ENCODE measurements at places on chromosomes 3 and 15.

DNA sequence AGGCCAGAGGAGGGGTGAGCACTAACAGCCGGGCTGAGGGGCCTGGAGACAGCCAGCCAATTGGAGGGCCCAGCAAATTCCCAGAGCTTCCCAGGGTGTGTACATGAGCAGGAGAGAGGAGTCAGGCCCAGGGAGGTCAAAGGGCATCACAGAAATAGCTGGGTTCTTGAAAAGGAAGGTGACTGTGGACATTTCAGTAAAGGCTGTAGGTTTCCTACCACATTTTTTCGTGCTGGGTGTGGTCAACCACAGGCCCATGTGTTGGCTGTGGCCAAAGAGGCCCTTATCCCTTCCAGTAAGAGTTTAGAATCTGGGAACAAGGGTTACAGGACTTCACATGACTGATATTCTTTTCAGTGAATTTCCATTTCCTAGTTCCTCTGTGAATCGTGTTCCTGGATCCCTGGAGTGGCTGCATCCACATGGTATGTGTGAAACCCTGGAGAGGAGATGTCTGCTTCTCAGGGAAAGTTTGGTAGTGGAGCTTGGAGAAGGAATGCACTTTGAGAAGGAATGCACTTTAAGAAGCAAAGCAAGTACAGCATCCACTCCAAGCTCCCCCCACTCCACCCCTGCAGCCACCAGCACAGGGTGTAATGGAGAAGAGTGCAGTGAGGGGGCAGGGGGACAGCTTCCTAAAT is 73.2 kb upstream of the HEG1 start:
- peak; percentile 74 for DNase-seq

DNA sequence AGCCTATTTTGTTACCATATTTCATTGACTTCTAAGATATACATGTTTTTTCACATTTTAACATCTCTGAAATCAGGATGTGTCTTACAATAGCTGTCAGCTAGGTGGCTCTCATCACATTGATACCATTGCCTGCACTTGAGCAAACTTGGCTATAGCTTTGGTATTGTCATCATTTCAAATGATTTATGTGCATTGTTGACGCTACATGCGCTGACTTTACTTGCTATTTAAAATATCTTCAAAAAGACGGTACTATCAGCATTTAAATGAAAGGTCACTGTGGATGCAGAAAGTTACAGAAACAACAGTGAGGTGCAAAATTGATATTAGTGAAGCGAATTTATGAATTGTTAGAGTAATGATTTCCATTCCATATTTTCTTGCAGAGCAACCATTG is 54.0 kb upstream of the ABHD2 start:
- no peak for DNase-seq

DNA sequence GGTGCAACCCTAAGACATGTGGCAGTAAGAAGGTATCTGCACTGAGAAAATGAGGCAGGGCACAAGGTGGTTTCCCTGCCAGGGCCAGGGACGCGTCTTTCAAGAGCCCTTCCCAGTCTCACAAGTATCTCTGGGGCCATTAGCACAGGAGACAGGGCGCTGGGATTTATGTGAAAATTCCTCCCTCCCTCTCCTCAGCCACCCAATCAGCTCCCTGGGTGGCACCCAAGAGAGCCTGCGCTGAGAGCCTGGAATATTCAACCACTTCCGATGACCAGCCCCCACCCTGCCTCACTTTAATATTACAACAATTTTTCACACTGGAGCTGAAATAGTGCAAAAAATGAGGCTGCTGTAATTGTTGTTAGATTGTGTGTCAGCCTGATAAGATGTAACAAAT is 26.1 kb downstream of the SEC61A1 start:
- no peak for DNase-seq

DNA sequence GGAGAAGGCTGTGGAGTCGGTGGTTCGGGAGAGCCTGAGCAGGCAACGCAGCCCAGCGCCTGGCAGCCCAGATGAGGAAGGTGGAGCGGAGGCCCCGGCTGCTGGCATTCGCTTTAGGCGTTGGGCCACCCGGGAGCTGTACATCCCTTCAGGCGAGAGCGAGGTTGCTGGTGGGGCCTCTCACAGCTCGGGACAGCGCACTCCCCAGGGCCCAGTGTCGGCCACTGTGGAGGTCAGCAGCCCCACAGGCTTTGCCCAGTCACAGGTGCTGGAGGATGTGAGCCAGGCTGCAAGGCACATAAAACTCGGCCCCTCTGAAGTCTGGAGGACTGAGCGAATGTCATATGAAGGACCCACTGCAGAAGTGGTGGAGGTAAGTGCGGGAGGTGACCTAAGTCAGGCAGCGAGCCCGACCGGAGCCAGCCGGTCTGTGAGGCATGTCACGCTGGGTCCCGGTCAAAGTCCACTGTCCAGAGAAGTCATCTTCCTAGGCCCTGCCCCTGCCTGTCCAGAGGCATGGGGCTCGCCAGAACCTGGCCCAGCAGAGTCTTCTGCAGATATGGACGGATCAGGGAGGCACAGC is 26.7 kb downstream of the SYNM start:
- no peak for DNase-seq

DNA sequence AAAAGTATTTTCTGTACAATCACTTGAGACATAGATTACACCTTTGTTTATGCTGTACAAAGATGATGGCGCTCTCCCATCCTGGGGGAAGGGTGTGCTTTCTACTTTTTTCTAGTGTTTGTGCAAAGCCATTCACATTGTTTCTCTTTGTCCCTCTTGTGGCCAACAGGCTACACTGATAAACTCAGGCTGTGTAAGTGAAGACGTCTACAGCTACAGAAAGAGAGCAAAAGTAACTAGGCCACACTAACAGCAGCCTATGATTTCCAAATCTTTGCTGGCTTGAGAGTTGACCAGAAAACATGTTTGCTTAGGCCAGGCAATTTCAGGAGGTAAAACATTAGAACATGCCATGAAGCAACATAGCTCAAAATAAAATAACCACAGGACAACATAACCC is 75.1 kb downstream of the FOXB1 start:
- DNase-seq, result no peak

DNA sequence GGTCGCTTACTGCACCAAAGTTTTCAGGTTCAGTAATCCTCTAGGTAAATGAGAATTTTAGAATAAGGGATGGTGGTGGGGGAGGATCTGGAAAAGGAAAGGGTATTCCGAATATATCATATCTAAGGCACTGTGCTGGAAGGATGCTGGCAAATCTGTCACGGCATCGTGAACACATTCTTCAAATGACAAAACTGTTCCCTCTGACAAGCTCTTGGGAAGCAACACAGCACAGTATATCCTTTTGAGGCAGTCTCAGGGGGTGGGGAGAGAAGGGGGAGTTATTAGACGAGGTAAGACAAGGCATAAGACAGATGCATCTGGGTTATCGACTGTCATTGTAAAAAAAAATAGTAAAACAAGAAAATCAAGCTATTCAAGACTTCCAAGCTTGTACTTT is 289.6 kb upstream of the LRRN1 start:
- no peak for DNase-seq

DNA sequence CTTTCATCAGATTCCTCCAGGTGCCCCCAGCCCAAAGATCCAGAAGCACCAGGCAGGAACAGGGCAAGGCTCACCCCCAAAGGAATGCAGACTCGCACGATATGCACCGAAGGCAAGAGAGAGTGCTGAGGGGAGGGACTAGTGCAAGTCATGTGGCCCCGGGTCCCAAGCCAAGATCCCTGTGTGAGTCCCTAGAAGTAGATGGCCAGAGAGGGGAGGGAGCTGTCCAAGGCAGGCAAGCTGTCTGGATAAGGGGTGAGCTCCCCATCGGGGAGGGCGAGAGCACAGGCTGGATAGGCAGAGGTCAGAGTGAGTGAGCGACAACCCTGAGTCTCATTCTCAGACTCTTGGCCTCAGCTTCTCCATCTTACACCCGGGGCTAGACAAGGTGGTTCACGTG is 171.5 kb upstream of the LINGO1 start:
- no peak for DNase-seq

DNA sequence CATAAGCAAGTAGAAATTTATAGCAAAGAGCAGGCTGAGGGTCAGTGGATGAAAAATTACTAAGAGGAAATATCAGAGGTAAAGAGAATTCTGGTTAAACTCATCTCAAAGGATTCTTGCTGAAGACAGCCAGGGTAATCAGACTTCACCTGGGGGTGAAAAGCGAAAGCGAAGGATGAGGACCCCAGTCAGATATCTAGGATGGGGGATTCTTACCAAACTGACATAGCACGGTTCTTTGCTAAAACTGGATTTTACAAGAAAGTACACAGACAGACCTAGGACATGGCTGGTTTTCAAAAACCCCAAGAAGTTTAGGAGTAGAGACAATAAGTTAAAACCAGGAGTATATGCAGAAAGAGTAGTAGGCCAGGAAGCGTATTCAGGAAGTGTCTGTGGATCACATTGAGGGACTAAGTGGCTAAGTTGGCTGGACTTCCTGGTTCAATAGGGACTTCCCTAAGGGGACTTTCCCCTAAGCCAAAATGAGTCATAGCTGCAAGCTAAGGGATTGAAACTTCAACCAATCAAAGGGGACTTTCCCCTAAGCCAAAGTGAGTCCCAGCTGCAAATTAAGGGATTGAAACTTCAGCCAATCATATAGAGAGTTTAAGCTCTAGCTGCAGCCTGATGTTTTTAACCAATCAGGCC is 2.4 kb upstream of the CFAP91 start:
- no peak for DNase-seq

- no peak for DNase-seq
Measured at GRCh38 chr3:37546876-37547275, 314.8 kb upstream of the CTDSPL start.

DNA sequence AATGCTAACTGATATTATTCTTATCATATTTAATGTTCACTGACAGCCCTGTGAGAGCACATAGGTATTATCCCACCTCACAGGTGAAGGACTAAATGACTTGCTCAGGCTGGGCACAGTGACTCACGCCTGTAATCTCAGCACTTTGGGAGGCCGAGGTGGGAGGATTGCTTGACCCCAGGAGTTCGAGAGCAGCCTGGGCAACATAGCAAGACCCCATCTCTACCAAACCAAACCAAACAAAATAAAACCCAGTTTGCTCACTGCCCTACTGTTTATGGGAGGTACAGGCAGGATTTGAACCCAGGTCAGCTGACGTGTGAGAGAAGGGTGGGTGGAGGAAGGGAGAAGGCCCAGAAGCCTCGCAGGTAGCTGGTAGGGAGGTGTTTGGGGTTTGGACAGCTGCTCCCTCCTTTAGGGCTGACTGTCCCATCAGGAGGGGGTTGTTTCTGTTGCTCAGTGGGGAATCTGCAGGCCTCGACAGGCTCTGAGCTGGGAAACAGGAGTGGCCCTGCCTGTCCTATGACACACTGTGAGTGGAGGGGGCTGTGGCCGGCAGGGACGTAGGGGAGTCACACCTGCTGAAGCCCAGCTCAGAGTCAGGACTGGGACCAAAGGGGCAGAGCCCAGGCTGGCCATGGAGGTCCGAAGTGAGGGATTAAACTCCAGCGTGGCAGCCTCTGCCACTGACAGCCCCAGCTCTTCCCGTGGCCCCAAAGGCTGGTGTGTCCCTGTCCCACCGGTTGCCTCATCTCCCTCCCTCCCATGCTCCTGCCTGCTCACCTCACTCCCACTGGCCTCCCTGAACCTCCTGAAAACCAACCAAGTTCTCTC is 25.3 kb downstream of the BHLHE40 start:
- no peak for DNase-seq

DNA sequence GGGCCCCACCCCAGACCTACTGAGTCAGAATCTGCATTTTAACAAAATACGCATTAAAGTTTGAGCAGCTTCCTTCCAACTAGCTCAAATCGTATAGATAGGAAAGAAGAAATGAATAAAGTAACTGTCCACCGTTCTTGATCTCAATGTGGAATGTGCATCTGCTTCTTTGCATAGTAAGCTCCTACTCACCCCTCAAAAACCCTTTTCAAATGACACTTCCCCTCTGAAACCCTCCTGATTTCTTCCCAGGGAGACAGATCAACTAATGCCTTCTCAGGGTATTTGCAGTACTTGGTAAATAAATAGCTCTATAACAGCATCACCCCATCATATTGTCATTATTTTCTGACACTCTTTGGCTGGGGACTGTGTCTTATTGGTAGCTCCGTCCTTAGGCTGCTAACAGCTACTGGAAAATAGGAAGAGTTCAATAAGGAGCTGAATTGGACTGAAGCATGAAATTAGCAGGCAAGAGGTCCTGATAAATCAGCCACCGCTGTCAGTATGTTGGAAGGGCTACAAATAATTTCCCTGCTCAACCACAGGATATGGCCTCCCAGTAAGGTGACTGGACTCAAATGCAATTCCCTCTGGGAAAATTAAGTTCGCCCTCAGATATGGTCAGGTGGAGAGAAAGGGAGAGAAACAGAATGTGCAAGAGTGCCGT is 10.2 kb downstream of the OXTR start:
- no peak for DNase-seq

DNA sequence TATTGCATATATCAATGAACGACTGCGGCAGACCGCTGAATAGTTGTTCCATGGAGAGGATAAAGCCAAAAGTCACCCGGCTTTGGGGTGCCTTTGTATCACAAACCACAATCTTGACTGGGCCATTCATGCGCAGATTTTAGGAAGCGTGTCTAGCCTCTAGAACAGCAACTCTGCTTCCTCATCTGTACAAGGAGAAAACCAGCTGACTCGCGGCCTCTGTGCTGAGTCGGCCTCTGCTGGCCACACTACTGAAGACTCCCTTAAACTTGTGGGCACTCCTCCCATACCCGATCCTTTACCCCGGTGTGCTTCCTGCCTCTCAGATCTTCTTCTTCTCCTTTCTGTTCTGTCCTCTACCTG is 872 bp downstream of the DLEC1 start:
- DNase-seq, result no peak

- no peak for DNase-seq
Measured at GRCh38 chr15:33442449-33442848, 131.7 kb downstream of the RYR3 start.

DNA sequence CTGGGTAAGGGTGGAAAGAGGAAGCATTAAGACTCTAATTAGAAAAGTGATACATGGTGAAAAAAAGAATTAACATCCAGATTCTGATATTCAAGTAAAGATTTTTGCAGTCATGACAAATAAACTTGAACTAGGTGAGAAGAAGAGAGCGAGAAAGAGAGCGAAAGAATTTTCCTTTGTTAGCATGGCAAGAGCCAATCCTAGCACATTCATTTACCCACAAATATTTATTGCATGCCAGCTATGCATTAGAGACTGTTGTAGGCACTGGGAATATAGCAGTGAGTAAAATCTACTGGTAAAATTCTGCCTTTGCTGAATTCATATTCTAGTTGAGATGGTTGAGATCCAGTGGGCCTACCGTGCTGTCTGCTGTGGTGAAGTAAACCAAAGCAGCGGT is 177.9 kb upstream of the DPH6 start:
- DNase-seq, result no peak

GRCh38 chr3:22606461-22606860 is 596.7 kb upstream of the UBE2E2 start:
- no peak for DNase-seq

DNA sequence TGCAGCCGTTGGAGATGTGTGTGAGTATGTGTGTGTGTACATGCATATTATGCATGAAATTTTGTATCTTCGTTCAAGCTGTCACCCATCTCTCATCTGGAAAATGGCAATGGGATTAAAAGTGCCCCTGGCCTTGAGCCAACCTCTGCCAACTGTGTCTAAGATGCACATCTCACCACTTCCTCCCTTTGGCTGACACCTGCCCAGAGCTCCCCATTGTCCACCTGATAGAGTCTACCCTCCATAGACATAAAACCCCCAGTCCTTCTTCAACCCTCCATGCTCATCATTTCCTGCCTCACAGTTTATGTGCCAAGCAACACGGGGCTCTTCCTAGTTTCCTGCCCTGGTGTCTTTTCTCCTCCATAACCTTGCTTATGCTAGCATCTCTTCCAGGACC is 187.5 kb upstream of the HES1 start:
- DNase-seq, result no peak

GRCh38 chr3:182692695-182693094 is 100.6 kb upstream of the ATP11B start:
- no peak for DNase-seq
